CD4-positive, alpha-beta T cell treated with Interferon gamma for 1 hour (primary cell): ENCODE measurements at places on chromosomes 1 and 21.

GRCh38 chr1:164673584-164674214 is 114.7 kb downstream of the PBX1 start:
- DNase-seq: no peak

DNA sequence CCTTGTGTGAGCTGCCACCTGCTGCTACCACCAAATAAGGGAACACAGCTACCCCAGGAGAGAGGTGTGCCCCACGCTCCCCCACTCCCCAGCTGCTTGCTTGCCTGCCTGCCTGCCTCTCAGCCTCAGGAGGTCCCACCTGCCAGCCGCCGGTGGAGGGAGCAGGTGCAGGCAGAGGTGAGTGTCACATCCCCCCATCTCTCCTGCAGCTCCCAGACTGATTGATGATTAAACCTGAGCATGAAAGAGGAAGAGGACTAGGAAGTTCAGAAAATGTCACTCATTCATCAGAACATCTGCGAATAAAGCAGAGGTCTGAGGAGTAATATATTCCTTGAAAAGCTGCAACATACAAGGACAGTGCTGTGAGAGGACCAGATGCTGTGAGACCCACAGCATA is 58.6 kb upstream of the HIVEP3 start:
- DNase-seq: no peak

DNA sequence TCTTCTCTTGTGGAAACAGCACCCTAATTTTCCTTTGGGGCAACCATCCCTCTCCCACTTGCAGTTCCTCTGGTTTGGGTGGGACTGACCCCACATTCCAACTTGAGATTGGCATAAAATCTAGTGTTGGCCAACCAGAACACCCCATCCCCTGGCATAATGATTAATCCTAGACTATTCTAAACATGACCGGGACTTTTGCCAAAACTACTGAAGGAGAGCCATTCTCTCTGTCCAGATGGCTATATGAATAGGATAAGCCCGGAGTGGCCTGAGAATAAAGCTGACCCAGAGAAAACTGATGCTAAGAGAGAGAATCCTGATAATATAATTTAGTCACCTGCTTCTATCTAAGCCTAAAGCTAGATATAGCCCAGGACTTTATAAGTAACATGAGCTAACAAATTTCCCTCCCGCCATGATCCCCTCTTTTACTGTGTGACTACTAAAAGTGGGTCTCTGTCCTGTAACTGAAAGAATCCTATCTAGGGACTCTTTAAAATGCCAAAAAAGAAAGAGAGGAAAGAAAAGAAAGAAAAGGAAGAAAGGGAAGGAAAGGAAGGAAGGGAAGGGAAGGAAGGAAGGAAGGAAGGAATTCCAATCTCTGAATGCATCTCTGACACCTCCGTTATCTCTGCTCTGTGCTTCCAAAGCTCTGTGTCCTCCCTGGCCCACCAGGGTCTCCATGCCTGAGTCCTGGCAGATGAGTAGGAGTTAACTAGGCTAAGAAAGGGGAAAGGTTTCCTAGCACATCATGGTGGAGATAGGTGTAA is 28.0 kb upstream of the NRDC start:
- DNase-seq: no peak

GRCh38 chr1:236815941-236816340 is 20.8 kb downstream of the MTR start:
- no peak for DNase-seq

- no peak for DNase-seq
Measured at GRCh38 chr1:229148743-229149142, 122.2 kb upstream of the RAB4A start.

DNA sequence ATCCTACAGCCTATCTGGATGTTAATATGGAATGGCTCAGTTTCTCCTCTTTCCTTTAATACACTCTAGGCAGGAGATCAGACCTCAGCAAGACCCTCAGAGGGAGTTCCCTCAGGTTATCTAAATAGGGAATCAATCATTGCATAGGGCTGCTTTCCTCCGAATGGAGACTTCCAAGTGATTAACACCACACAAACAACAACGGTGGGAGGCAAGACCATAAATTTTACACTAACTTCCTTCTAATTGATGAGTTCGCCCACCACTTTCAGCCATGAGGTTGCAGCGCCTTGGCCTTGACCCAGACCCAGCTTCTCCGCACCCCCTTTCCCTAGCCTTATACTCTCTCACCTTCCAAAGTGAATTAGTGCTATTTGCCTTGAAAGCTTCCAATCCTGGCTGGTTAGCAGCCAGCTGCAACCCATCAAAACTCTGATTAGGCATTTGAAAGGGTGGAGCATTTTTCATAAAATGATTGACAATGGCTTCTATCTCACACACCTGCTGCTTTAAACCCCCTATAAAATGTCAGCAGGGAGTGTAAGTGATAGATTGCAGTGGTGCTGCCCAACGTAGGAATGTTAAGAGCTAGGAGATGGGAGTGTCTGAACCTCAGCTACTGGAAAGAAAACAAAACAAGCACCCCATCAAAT is 534.9 kb upstream of the USP24 start:
- no peak for DNase-seq

DNA sequence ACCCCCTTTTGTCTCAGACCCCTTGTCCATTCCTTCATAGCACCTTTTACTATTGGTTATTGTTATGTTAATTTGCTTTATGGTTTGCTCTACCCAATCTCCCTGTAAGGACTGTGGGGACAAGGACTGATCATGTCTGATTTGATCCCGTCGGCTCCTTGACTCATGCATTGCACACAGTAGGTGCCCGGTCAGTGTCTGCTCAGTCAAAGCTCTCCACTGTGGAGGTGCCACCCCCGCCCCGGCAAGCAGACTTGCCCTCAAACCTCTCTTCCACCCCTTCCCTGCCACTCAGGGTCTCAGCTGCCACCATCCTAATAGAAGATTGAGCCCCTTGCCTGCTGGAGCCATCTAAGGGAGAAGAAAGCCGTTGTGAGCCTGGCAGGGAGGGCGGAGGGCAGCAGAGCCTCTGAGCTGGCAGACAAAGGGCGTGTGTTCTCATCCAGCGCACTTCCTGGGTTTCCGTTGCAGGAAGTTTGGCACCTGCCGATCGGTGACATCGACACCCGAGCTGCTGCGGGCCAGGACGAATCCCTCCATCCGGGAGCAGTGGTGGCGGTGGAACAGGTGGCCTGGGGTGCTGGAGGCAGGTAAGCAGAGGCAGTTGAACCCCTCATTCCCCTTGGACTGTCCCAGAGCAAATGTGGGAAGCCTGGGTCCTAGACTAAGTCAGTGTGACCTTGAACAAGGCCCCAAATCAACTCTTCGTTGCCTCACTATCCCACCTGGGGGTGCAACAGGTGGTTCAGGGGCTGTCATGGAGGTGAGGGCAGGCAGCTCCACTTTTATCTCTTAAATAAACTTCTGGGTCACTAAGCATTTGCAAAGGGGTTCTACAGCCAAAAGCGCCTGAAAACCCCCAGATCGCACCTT is 2.2 kb upstream of the FBLIM1 start:
- DNase-seq: no peak

DNA sequence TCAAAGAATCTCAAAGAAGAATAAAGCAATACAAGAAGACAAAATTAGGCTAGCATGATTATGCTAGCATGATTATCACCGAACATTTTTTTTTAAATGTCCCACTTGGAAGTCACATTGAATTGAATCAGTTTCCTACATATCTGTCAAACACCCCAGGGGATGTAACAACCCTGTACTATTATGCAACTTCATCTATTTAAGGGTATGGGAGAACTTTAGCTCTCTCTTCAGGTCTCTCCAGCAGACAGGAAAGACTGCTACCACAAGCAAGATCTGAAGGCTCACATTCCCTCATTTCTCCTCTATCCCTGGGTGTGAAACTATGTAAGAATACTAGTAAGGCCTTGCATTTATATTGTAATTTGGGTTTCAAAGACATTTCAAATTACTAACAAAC is 52.8 kb downstream of the EDEM3 start:
- no peak for DNase-seq

GRCh38 chr21:38229260-38229877 is 27.4 kb upstream of the KCNJ15 start:
- no peak for DNase-seq

DNA sequence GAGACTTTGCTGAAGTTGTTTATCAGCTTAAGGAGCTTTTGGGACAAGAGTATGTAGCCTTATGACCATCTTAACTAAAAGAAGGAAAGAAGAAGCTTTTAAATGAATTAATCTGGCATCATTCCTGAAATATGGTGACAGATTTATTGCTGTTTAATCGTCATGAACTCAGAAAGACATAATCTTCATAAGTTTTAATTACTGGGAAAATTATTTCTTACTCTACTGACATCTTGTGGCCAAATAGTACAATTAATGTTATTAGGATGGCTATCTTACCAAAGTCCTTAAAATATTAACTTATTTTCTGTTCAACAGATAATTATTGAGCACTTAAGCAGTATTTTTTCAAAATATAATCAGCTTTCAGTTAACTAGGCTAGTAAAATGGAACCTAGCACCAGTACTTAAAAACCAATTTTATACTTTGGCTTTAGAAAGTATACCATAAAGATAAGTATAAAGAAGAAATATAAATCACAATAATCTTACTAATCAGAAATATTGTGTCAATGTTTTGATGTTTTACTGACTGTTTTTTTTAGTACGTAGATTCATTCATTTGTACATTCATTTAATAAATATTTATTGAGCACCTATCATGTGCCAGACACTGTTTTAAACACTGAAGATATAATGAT is 34.7 kb upstream of the GPR25 start:
- DNase-seq: no peak

- DNase-seq: no peak
Measured at GRCh38 chr1:147260956-147261355, 18.5 kb downstream of the CHD1L start.

GRCh38 chr21:31618696-31619430 is 40.6 kb upstream of the SOD1 start:
- DNase-seq: no peak

- no peak for DNase-seq
Measured at GRCh38 chr1:215269955-215270354, 187.4 kb downstream of the KCNK2 start.

DNA sequence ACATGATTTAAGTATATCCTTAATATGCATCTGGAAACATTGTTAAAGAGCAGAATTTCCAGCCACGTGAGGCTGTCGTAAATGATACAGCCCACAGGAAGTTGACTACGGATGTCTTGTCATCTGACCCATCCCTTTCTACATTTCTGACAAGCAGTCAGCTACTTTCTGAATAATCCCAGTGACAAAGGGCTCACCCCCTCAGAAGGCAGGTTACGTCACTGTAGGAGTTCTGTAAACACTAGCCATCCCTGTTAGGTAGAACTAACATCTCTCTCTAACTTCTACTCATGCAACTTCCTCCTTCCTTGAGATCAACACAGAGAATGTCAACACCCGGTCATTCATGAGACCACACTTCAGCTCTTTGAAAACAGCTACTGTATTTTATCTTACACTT is 259.2 kb downstream of the GREM2 start:
- no peak for DNase-seq

DNA sequence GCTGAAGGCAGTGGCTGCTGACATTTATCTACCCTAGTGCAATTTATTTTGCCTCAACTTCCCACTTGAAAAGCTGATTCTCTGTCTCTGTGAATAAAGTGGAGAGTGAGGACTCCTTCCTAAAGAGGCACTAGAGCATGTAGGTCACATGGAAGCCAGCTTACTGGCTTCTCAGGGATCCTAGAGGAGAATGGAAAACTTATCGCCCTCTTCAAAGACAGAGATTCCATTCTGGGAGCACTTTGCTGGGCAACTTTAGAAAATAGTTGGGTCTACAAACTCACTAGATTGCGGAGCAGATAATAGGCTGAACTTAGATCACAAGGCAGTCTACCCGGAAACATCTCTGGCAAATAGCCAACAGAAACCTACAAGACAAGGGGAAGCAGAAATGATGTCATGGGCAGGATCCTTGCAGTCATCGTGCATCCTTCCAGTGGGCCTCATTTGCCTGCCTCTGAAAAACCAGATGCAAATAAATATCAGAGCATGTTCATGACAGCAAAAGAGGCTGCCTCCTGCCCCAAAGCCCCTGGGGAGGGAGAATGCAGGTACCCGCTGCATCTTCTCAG is 104.8 kb upstream of the BARHL2 start:
- DNase-seq: no peak

- DNase-seq: no peak
Measured at GRCh38 chr1:168447871-168448270, 95.9 kb downstream of the XCL2 start.

DNA sequence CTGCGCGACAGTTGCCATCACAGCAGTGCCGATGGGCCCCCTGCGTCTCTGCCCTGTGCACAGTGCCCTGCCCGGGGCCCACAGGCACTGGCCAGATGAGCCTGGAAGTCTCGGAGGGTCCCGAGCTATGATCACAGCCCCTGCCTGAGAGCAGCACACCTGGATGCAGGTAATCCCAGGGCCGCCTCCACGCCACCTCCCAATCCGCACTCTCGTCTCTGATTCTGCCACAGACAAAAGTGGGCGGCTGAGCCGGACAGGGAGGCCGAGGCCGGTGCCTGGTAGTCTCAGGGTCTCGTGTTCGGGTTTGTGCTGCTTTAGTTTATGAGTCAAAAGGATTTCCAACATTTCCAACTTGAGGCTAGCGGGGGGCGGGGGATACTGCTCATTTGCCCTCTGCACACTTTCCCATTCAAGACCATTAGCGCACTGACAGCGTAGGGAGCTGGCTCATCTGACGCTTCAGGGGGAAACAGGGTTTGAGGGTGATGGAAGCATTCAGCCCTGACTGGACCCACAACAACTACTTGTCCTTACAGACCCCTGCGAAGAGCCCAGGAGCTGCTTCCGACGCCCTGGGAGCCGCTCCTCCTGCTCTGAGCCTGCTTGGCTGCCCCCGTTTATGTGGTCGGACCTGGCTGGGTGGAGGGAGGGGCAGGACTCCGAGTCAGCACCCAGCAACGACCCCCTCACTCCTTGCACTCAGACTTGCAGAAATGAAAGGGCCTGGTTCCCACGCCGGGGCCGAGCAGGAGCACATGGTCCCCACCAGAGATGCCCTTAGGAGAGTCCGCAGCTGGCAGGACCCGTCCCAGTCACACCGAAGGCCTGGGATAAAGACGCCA is 1.8 kb upstream of the TTC34 start:
- no peak for DNase-seq

GRCh38 chr1:171833091-171833825 is 8.0 kb upstream of the DNM3 start:
- no peak for DNase-seq

GRCh38 chr1:21175324-21175669 is 1.4 kb downstream of the EIF4G3 start:
- peak; percentile 59 for DNase-seq

DNA sequence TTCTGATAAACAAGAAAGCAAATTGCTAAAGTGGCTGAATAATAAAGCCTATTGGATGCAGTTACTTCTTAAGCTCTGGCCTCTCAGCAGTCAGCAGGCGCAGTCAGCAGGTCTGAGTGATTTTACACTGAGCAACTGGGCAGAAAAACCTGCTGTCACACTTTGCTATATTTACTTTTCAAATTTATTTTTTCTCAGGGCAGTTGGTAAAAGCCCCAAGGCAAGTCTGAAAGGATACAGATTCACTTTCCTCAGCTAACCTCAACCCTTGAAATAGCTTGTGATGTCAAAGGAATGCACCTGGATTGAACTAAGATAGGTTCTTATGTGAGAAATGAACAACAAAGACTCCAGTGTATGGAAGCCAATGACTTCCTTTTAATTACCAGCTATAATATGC is 34.0 kb downstream of the ATP5PF start:
- no peak for DNase-seq
